ENCODE measurements at places on chromosomes 13 and 19.

DNA sequence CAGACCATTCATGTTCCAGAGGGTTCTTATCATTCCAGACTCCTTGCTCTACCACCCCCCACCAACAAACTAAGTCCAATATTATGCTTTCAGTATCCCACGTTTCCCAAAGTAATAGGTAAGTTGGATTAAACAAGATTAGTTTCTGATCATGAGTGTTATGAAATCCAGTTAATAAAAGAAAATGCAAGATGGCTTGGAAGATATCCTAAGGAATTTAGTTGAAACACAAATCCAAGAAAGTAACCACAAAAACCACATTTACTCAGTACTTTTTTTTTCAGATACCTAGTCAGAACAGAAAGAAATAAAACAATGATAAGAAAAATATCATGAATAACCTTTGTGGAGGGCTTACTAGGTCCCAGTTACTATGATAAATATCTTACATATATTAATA is 119.4 kb upstream of the MIR17HG start:
- no peak for DNase-seq

DNA sequence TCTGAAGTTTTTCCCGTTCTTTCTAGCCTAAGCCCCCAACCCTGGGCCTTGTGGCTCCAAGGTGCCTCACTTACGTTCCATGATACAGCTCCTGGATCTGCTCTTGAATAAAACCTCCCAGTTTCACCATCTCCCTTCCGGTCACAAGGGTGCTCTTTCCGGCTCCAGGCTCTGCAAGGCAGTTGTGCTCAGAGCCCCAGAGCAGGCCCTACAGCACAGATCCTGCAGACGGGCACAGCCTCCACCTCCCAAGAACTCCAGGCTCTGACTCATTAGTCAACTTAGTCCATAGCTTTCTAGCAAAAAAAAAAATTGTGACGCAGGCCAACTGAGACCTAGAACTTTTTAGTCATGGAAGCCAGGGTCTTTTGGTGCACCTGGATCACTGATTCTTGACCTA is 33.9 kb upstream of the SLC7A10 start:
- DNase-seq = no peak

GRCh38 chr13:83620530-83621220 is 261.6 kb downstream of the SLITRK1 start:
- no peak for DNase-seq

GRCh38 chr19:10018786-10019185 is 5.5 kb downstream of the RDH8 start:
- no peak for DNase-seq

GRCh38 chr13:61778531-61778930 is 362.9 kb upstream of the PCDH20 start:
- no peak for DNase-seq

DNA sequence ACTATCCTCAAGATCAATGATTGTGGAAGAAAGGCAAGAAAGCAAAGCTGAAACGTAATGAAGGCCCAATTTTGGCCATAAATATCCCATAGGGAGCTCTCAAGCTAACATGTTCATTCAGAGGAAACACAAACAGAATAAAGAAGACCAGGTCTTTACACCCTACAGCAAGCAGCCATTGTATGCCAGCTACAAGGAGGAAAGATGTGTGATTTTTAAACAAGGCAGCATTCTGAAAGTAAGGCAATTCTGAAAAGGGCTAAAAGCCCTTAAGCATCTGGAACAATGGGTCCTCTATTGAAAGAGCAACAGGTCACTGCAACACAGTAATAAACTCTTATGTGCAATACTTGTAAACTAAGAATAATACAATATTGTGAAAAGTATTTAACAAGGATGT is 1002.4 kb downstream of the SLITRK1 start:
- DNase-seq = no peak

- DNase-seq = peak; percentile 13
These were observed 330.3 kb upstream of the MIR17HG start for GRCh38 chr13:91017031-91017668.

DNA sequence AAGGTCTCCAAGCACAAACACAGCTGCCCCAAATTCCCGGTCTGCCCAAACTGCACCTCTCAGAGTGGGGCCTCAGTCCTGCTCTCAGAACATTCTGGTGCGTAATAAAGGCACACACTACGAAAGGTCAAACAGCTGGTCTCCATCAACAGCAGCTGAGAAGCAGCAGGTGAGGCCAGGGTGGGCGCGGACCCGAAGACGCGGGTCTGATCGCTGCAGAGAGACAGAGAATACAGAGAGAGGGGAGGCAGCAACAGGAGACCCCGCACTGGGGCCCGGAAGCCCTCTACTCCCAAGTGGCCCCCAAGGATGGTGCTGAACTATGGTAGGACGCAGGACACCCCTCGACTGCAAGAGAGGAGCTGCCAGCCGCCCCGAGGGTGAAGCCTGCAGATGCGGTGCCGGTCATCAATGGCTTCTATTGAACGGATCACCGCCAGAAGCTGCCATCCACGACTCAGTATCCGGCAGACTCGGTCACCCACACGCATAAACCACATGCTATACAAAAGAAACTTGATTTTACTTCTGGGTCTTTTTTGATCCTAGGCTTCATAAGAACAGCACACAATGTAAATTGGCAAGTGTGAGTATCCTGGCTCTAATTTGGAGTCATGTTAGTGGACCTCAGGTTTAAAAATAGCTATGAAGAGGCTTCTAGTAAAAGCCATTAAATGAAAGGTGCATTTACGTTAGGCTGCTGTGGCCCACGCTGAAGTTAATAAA is 33.4 kb downstream of the STK24 start:
- no peak for DNase-seq

DNA sequence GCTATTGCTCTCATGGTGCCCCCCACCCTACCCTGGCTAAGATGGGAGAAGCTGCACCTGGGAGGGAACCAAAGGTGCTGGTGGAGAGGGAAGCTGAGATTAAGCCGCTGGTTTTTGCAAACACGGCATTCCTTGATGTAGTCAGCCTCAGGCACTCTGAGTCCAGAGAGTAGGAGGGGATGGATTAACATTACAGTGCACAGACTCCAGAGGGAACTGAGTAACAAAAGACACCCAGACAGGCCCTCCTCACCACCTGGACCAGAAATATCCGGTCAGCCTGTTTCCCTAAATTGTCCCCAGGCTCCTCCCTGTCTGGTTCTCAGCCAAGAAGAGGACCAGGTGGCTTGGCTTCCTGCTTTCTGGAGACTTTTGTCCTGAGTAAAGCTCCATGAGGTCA is 28.9 kb upstream of the PABPC3 start:
- DNase-seq = no peak

DNA sequence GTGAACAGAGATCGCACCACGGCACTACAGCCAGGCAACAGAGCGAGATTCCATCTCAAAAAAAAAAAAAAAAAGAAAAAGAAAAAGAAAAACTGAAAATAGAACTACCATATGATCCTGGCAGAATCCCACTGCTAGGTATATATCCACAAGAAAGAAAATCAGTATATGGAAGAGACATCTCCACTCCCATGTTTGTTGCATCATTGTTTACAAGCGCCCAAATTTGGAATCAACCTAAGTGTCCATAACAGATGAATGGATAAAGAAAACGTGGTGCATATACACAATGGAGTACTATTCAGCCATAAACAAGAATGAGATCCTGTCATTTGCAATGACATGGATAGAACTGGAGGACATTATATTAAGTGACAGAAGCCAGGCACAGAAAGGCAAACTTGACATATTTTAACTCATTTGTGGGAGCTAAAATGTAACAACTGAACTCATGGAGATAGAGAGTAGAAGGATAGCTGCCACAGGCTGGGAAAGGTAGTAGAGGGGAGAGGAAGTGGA is 26.1 kb downstream of the DYRK1B start:
- DNase-seq = no peak

DNA sequence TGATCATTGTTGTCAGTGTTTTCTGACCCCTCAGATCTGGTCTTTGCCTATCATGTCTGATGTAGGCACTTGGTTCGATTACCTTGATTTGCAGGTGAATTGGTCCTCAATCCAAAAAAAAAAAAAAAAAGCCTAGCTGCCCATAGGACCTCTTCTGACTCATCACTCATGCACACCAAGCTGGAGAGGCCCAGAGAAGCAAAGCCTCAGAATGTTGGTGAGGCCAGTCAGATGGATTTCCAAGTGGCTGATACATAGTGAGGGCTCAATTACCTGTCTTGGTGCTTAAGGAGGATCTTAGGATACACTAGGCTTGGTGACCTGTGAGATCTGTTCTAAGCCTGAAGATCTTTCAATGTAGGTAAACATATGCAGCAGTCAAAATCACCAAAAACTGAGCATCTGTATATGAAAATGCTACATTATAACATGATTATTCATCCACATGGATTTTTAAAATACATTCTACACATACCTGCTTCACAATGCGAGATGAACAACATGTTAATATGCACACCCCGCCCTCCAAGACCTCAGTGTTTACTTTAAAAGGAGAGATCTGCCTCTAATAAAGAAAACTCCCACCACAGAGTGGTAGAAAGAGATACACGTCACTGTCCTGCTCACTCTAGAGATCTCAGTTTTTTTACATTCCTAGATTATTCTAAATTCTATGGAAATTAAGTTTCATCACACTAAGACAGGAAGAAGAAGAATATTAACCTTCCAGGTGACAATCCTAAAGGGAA is 79.9 kb upstream of the RAP2A start:
- no peak for DNase-seq

DNA sequence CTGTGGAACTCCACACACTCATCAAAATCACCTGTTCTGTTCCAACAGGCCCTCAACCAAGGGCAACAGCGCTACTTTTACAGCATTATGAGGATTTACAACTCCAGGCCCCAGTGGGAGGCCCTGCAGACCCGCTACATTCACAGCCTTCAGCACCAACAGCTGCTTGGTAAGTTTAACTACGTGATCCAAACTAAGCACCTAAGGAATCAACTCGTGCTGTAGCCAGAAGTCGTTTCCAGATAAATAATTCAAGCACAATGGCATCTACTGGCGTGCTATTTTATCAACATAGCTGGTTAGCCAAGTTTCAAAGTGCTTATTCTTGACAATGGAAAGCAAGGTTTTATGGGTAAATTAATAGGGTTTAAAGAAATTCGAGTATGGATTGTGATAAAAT is 5.3 kb downstream of the FAM216B start:
- DNase-seq = no peak

DNA sequence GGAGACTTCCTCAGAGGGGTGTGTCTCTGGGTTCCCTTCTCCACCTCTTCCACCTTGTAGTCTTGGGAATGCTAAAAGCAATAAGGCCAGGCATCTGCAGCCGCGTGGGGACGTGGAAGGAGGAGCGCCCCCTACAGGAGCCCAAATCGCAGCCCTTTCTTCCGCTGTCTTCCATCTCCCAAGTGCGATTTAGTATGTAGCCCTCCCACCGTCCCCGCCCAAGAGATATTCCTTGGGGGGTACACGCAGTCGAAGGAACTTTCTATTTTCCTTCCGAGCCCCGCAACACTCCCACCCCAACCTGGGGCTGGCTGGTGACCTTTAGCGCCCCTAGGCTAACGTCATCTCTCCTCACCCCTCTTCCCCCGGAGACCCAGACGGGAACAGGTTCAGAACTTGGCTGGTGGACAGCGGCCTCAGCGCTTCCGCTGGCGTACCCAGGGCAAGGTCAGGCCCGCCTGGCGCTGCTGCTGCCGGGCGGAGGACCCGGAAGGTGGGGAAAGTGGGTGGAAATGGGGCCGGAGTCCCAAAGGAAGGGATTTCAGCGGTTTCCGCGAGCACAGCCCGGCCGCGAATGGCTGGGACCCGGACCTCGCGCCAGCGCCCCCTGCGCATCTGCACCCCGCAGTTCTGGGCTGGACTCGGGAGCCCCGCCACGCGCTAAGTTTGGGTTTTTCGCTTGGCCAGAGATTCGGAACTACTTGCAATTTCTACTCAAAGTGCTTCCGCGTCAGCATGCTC is 2.1 kb upstream of the PCDH8 start:
- peak; percentile 77 for DNase-seq

GRCh38 chr13:49084961-49085360 is 109.2 kb downstream of the FNDC3A start:
- DNase-seq = no peak

DNA sequence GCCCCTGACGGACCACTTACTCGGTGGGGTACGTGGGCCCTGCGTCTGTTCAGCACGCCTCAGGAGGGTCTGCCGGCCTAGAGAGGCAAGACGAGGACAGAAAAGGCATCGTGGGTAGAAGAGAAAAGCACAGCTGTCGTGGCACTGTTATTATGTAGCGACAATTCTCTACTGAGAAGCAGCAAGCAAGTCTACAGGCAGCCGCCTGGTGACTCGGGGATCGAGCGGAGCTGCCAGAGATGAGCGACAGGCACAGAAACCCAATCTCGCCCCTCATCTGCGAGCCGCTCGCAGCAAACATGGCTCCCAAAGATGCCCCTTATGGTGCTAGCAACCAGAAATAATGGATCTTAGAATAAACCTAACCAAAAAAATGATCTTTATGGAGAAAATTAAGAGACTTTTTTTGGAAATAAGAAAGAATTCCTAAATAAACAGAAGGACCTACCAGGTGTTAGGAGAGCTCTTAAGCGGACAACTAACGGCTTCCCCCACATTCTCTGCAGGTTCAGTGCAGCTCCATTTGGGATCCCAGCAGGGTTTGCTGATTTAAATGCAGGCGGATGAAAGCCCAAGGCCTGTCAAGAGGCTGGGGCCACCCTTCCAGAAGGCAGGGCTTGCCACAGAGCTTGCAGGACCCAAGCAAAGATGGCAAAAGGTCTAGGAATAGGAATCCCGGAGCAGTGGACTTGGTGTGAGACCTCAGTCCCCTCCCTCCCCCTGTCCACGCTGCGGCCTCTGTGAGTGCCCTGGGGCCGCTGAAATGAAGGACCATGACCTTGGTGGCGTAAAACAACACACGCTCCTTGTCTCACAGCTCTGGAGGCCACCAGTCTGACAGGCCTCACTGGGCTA is 152.6 kb downstream of the KDM4B start:
- DNase-seq = no peak

GRCh38 chr13:76363682-76364289 is 522.4 kb downstream of the KCTD12 start:
- no peak for DNase-seq

DNA sequence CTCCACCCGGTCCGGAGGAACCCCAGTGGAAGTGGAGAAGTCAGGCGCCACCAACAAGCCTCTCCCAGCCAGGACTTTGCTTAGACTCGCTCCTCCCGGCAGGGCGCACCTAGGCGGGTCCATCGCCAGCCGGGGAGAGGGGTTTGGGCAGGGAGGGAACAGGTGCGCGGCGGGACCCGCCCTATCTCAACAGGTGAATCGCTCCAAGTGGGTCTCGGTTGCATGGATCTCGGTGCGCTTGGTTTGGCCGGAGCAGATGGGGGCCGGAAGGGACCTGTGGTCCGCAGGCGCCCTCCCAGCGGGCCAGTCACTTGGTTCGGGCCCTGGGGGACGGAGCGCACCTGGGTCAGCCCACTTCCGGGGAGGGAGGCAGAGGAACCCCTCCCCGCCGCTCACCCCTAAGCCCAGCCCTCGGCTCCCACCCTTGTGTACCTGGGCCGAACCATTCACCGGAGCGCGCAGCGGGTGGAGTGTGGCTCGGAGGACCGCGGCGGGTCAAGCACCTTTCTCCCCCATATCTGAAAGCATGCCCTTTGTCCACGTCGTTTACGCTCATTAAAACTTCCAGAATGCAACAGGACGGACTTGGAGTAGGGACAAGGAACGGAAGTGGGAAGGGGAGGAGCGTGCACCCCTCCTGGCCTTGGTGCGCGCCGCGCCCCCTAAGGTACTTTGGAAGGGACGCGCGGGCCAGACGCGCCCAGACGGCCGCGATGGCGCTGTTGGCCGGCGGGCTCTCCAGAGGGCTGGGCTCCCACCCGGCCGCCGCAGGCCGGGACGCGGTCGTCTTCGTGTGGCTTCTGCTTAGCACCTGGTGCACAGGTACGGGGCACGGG is at the start of gene LSR:
TSS of gene LSR (plus strand) at position 693 of the 836 bp plus-strand sequence. CDS start at position 714, 21 bp downstream.
- DNase-seq = peak; percentile 97

GRCh38 chr19:58328999-58329398 is 2.2 kb downstream of the ZSCAN22 start:
- DNase-seq = no peak

Measured in GM12892 (cell line).